ENCODE measurements at places on chromosomes 4 and X. TPM values are rescaled to one million over a fixed set of nuclear protein-coding genes. Genes with fewer than 3 reads are reported as not detected.

- DNase-seq: peak; percentile 61
Measured at GRCh38 chrX:154097003-154097588, 421 bp downstream of the MECP2 start.

- no peak for DNase-seq
Measured at GRCh38 chr4:70632028-70632427, 3.5 kb downstream of the ENAM start.

DNA sequence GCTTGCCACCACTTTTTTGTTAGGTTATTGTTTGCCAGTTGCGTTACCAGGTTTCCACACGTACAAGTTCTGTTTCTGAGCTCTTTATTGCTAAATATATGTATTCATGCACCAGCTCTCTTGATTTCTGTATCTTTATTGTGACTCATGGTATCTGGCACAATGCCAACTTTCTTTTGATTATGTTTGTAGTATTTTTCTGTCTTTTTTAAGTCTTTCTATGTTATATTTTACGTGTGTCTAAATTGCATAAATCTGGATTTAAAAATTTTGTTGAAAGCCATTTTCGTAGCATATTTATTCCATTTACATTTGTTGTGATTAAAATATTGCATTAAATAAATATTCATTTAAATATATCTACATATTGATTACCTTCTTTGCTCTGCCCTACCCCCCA lies 73.8 kb downstream of the KDM6A start:
- no peak for DNase-seq

DNA sequence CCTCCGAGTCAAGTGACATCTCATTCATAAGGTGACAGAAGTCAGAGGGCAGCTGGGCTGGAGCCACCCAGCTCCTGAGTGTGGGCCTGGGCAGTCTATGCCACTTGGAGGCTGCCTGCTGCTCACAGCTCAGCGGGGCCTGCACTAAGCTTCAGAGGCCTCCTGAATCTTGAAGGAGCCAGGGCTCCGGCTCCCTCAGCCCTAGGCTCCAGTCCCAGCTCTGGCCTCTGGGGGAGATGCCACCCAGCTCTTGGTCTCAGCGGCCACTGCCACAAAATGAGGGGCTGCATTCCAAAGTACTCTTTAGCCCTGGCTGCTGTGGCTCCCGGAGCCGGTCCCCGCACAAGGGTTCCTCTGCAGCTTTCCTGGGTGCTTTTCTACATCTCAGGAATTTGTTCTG lies 32.7 kb upstream of the PSAPL1 start:
- no peak for DNase-seq

DNA sequence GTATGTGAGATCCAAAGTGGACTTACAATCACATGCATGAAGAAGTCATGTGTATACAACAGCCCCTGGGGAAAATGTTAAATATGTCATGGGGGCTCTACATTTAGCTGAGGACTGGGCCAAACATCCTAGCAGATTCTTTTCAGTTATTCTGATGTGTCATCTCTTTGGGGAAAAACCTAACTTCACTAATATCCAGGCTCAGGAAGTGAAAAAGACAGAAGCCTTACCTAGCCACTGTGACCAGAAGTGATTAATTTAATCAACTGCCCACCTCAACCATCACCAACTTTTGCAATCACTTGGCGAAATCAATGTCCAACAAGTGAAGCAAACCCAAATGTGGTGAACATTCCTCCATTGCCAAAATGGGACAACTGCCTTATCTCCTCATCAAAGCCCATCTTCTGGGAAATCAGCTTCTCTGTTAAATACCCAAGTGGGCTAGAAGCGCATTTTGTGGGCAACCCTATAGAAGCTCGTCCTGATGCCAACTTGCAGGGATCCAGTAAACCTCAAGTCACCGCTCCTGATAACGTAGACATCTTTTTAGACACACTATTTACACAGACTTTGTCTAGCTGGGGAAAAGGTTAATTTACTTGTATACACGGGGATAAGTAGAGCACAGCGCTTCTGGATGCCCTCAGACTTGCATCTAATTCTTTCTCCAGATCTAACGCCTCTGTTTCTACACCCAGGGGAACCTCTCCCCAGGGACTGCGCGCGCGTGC lies 1.4 kb upstream of the HHIP start:
- no peak for DNase-seq

DNA sequence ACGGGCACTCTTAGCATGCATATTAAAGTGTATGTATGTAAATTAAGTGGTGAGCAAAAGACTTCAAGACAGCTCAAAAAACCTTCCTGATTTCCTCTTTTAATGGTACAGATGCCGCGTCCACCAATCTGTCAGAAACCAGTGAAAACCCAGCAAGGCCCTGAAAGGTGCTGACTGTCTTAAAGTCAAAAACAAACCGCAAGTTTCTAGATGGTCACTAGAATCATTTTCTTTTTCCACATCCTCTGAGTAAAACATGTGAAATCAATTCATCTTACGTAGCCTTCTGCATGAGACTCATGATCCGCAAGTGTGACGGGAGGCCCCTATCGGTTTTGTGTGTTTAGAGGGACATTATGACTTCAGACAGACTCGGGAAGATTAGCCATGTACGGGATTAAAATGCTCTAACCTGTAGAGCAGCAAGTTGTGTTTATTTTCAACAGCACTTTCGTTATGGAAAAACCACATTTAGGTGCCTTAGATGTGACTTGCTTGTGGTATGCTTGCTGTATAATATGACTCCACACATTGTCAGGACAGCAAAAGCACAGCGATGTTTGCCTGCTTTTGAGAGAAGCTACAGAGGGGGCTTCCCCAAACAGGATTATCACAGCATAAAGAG lies 88.2 kb upstream of the STS start:
- DNase-seq: no peak

DNA sequence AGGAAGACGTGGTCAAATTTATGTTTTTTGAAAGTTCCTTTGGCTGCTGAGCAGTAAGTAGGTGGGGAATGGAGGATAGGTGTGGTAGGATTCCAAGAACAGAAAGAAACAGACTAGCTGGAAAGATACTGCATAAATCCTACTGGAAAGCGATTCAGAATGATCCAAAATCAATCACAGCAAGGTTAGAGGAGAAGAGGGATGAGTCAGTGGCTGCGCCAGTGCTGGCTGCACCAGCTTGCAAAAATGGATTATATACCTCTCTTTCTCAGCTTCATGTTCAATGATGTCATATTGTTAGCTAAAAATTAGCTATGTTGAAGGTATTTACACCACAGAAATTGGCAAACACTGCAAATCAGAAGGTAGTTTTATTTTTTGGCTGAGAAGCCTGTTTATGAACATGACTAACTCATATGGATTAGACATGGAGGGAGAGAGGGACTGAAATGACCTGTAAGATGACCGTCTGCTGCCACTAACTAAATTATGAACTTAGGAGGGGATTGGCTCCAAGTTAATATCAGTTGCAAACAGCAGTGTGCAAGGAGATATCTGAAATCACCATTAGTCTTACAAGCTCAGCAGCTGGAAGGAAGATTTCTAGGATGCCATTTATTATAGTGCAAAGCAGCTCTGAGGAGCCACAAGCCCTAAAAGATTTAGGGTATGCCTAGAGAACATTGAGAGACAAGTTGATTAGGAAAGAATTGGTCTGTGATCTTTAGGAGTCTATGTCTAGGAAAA lies 405.3 kb downstream of the MID1IP1 start:
- no peak for DNase-seq

CT45A8 gene
- total RNA-seq: not detected

- DNase-seq: no peak
Measured at GRCh38 chr4:164888096-164888715, 11.2 kb downstream of the APELA start.

GRCh38 chr4:105651884-105652283 lies 56.6 kb downstream of the INTS12 start:
- DNase-seq: no peak

GRCh38 chr4:88697588-88698329 lies at the start of gene NAP1L5:
Gene NAP1L5 (minus strand): TSS chr4:88697829. CDS start chr4:88697754, 75 bp downstream.
- DNase-seq: peak; percentile 84

MAGED4B gene
- 2.7 TPM for total RNA-seq

DNA sequence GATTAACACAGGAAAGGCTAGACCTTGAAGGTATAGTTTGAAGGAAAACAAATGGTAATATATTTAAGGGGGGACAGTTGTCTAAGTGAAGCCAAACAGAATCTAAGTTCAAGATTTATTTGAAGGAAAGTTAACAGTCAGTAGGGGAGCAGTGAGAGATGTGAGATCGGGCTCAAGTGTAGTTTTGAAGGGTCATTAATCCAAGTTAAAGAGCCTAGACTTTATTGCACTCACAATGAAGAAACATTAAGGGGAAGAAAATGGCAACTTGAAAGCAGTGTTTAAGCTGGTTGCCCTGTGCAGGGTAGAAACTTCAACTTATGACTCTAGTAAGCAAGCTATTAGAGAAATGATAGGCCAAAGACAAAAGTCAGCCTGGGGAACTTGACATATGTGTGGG lies 1952.2 kb downstream of the PCDH7 start:
- DNase-seq: no peak

GRCh38 chr4:181536811-181537434 lies 706.3 kb upstream of the TENM3 start:
- no peak for DNase-seq

GRCh38 chrX:29348288-29348687 lies 761.0 kb downstream of the IL1RAPL1 start:
- no peak for DNase-seq

DNA sequence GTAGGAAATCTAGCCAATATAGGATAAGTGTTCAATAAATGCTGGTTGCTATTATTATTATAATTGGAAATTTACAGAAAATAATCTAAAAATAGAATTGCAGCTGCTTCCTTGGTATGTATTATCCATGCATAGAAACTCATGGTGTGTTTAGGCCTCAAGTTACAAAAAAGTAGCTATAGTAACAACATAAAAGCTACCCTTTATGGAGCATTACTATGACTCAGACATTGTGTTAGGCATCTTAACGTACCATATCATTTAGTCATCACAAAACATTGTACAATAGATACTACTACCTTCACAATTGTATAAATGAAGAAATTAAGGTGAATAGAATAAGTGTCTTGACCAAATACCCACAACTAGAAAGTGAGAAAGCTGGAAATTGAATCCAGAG lies 126.9 kb upstream of the NRK start:
- DNase-seq: no peak

GRCh38 chr4:147550626-147551246 lies 66.5 kb upstream of the TMEM184C start:
- DNase-seq: no peak

GRCh38 chr4:186266729-186267456 lies 904 bp downstream of the F11 start:
- DNase-seq: no peak

RBPJ gene
- total RNA-seq: 88.4 TPM

- DNase-seq: no peak
Measured at GRCh38 chrX:129622757-129623301, 31.9 kb downstream of the APLN start.

CYTL1 gene
- 0.54 TPM for total RNA-seq

HEPH gene
- not detected for total RNA-seq

GRCh38 chrX:150508451-150509367 lies 59.7 kb upstream of the MTM1 start:
- DNase-seq: no peak

GRCh38 chr4:89270792-89271191 lies 36.8 kb downstream of the GPRIN3 start:
- no peak for DNase-seq

DNA sequence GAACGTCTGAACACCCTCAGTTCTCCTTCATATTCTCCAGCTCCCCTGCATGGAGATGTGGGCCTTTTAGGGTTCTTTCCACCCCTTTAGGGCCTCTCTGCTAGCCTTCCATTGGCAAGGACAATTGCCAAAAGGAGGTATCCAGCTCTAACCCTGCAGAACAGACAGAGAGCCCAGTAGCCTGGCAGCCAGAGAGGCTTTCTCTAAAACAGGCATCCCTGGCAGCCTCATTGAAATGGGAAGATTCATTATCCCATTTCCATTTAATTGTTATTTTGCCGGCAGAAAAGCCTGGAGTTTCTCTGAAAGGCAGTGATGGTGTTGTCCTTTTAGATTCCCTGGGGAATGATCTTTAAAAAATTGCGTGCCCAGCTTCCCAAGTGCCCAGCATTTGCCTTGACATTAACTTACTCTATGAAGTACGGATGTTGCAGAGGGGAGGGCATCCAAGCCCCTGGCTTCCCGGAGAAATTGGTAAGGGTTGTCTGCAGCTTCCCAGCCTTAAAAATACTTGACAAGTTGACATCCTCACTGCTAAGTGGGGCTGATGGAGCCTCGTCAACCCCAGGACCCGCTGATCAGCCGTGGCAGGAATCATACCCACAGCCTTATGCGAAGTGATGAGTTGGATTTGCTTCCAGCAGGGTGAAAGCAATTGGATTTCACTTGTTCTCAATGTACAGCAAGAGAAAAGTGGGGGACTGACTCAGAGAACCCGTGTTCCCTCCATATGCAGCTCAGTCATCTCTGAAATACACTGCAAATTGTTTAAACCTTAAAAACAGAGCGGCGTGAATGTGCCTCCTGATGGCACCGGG lies 244.1 kb downstream of the CRLF2 start:
- DNase-seq: no peak

- no peak for DNase-seq
Measured at GRCh38 chr4:186624951-186625350, 69.6 kb upstream of the MTNR1A start.

GLOD5 gene
- not detected for total RNA-seq

GRCh38 chr4:108774809-108775530 lies 12.1 kb upstream of the ETNPPL start:
- no peak for DNase-seq

- no peak for DNase-seq
Measured at GRCh38 chrX:53483838-53484405, 49.8 kb upstream of the HSD17B10 start.
